ENCODE measurements at places on chromosomes 6 and 20.

GRCh38 chr20:36368869-36369268 is 62.7 kb downstream of the DLGAP4 start:
- no peak for DNase-seq

DNA sequence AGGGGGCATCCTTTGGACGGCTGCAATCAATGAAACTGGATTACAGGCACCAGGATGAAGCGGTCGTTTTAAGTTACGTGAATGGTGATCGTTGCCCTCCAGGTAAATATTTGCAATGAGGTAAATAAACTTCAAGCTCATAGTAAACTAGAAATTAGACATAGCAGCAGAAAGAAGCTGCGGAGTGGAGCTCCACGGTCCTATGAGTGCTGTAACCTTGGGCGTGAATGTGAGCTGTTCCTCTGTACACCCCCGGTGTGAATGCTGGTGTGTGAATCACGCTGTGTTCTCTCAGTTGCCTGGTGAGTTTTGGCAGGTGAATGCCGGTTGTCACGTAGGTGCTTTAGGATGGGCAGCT is 42.0 kb upstream of the SLC22A1 start:
- no peak for DNase-seq

DNA sequence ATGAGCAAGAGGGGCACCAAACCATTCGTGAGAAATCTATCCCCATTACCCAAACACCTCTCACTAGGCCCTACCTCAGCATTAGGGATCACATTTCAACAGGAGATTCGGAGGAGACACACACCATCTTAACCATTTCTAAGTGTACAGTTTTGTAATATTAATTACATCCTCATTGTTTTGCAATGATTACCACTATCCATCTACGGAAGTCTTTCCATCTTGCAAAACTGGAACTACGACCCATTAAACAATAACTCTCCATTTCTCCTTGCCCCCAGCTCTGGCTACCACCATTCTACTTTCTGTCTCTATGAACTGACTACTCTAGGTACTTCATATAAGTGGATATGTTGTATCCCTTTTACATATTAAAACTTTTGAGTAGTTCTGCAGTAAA is 20.1 kb downstream of the ACOT13 start:
- DNase-seq, result no peak

- no peak for DNase-seq
Measured at GRCh38 chr6:23435126-23435525, 690.9 kb upstream of the NRSN1 start.

DNA sequence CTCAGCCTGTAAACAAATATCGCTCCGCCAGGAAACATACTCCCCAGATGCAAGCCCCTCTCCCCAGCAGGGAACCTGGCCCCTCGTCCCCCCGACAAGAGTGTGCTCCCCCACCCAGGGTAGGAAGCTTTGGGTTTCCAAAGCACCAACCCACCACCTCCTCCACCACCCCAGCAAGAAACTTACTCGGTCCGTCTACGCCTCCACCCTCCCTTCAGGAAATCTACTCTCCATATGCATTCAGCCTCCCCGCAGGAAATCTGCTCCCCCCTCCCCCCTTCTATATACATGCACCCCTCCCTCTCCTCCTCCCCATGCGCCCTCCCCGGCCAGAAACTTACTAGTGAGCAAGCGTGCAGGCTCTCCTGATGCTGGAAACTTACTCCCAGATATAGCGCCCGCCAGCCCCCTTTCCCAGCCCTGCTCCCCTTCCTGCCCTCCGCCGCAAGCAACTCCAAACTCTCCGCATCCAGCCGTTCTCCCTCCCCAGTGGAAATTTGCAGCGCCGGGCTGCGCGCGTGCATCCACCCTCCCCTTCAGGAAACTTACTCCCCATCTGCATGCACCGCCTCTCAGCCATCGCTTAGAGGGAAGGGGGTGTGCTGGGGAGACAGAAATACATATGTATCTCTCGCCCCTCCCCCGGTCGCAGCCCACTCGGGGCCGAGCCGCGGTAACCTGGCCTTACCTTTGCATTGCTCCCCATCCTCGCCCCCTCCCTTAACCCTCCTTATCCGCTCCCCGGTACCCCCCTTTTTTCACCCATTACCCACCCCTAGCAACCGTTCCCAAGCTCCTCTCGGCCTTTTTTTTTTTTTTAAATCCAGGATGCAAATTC is at the start of gene TRERF1:
TSS of gene TRERF1 (minus strand) at position 594 of the 838 bp plus-strand sequence. CDS start 182,336 bp downstream, outside the sequence.
- DNase-seq, result peak; percentile 82

DNA sequence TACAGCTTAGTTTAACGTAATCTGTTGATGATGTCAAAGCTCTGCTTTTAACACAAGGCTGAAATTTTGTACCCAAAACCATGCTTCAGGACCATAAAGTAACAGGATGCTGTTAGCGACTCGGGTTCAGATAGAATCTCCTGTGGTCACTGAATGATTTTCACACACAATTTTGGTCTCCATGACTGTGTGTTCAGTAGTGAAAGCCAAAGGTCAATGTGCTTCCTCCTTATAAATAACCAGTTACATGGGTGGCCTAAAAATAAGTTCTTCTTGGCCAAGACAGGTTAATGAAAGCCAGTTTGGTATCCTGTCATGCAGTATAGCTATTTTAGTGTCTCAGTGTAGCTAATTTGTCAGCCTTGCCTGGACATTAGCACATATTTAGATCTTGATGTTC is 19.1 kb upstream of the LOC128125822 start:
- peak; percentile 24 for DNase-seq

DNA sequence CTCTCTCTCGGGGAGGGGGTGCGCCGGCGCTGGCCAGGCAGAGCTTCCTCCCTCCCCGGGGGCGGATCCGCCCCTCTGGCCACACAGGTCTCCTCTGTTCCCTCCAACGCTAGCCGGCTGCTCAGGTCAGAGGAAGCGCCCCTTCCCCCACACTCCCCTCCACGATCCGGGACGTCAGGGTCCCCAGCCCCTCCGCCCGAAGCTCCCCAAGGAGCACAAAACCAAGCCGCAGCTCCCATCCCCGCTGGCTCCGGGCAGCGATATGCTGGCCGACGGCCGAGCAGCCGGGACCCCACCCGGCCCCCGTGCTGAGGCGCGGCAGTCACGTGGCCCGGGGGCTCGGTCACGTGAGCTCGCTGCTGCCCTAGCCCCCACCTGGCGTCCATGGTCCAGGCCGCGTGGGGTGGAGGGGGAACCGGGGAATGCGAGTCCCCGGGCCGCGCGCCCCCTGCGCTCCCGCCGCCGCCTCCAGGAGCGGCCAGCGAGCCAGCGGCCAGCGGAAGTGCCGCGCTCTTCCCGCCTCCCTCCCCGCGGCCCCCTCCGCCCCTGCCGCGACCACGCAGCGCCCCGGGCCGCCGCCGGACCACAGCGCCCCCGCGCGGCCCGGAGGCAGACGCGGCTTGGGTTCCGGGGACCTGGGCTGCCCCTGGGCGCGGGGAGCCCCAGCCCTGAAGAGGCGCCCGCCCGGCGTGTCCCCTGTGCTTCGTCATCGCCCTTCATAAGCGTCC is at the start of gene SLC35B2:
TSS of gene SLC35B2 (minus strand) at position 504 of the 728 bp plus-strand sequence. CDS start at position 386, 118 bp downstream.
- DNase-seq, result peak; percentile 85

GRCh38 chr6:80143419-80143937 is 37.0 kb downstream of the BCKDHB start:
- peak; percentile 68 for DNase-seq

DNA sequence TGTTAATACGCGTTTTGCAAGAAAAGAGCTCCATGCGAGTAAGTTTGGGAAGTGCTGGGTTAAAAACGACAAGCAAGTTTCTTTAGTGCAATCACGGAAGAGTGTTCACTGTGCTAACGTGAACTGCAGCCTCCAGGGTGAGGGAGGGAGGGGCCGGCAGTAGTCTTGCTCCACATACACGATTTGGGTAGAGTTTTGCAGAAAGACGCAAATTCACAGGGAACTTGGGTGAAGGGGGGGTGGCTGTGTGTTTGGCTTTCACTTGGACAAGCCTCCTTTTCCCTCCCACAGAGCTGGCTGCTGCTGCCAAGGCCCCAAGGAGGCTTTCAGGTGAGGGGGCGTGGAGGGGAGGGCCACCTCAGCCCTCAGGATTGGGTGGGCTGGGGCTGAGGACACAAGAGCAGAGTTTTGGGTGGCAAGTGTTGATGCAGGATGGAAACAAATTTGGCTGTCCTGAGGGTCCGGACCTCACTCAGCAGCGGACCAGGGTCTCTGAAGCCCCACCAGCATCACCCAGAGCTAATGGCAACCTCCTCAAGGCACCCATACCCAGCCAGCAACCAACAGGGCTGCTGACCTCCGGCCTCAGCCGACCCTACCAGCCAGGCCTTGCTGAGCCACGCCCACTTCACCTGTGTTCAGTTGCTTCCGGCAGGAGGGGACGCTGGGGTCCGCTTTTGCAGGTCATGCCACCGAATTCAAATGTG is 204.5 kb downstream of the ERMARD start:
- DNase-seq, result no peak

GRCh38 chr20:14335052-14335451 is 2.4 kb downstream of the FLRT3 start:
- no peak for DNase-seq

GRCh38 chr20:5491455-5491854 is 174.7 kb upstream of the PROKR2 start:
- peak; percentile 67 for DNase-seq

DNA sequence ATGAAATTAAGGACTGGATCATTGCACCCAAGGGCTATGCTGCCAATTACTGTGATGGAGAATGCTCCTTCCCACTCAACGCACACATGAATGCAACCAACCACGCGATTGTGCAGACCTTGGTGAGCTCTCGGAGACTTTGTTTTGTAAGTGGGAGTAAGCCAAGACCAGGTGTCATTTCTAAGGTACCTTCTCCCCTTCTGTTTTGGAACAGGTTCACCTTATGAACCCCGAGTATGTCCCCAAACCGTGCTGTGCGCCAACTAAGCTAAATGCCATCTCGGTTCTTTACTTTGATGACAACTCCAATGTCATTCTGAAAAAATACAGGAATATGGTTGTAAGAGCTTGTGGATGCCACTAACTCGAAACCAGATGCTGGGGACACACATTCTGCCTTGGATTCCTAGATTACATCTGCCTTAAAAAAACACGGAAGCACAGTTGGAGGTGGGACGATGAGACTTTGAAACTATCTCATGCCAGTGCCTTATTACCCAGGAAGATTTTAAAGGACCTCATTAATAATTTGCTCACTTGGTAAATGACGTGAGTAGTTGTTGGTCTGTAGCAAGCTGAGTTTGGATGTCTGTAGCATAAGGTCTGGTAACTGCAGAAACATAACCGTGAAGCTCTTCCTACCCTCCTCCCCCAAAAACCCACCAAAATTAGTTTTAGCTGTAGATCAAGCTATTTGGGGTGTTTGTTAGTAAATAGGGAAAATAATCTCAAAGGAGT is 30.4 kb downstream of the TXNDC5 start:
- no peak for DNase-seq

DNA sequence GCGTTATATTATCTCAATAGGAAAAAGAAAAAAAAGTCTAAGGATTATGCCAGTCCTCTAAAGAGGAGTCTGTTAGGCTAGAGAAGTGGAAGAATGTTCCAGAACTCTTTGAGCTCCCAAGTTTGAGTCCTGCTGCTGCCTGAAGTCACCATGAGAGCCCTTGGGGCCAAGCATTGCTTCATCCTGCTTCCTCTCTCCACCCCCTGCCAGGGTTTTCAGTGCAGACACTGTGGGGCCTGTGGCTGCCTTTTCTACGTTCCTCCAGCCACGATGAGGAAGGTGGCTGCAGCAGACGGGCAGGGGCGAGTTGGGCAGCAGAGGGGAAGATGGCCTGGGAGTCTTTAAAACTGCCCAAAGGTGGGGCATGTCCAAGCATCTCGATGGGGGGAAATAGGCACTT is 214.4 kb upstream of the KCNG1 start:
- peak; percentile 27 for DNase-seq

DNA sequence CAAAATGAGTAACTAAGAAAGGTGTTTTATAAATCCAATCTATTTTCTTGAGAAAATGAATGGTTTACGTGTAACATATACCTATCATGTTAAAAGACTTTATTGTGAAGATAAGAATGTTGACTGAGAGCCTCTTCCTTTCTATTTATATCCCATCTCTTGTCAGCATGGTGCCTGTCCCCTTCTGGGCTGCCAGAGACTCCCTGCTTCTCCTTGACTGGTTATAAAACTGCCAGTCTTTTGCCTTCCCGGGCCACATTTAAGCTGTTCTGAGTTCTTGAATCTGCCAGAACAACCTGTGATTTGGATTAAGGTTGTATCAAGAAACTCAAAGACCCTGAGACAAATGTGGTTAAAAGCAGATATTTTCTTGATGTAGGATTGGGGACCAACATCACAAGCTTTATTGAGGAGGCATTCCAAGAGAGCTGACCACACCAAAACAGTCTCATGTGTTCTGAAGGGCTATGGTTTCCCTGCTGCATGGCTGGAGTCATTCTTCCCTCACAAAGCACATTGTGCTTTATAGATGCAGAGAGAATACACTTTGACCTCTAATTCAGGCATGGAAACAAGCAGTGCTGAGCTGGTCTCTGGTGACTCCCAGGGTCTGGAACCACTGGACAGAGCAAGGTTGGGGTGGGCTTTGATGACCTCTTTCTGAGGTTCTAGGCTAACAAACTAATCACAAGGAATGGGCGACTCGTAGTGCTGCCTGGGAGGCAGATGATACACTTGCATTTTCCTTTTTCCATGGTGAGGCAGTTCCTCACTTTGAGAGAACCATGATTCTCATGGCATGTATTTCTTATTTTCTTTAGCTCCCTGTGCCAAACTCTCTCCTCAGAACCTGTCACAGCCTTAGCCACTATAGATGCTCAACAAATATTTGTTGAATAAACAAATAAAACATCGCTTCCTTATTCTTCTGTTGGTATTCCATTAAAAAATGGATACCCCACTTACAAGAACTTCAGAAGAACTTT is 205.0 kb upstream of the PREP start:
- DNase-seq, result no peak

GRCh38 chr6:15309611-15310283 is 63.9 kb downstream of the JARID2 start:
- DNase-seq, result no peak

DNA sequence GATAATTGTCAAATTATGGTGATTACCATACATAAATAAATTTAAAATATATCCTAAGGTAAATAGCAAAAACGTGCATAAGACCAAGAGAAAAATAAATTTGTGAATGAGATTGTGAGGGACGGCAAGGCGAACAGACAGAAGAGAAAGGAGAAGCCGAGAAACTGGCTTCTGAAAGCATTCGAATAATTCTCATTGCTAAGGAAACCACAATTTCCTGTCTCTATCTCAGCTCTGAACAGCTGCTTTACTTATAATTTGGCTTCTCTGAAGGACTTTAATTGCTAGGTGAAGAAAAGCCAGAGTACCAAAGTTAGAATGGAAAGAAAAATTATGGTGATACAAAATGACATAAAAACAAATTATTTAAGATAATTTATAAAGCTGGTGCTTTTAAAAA is 79.0 kb upstream of the RGS17 start:
- DNase-seq, result peak; percentile 77

DNA sequence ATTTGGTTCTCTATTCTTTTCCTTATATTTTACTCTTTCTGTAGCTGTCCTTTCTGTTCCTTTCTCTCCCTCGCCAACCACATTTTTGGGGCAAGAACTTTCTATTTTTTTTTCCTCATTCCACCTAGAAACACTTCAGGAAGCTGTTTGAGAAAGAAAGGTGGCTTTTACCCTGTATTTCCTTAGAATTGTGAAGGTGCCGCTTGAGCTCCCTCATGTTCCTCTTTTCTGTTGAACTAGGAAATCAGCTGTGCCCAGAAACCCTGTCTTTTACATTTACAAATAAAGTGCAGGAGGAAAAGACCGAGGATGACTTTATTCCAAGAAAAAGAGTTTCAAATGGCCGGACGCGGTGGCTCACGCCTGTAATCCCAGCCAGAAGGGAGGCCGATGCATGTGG is 38.2 kb downstream of the OR2B2 start:
- peak; percentile 60 for DNase-seq
